Right atrium auricular region (tissue), 2 donors: ENCODE measurements at places on chromosomes 5 and 9. TPM values are rescaled to one million over a fixed set of nuclear protein-coding genes. Genes with fewer than 3 reads are reported as not detected.

GRCh38 chr5:112417931-112418658 lies 982 bp downstream of the EPB41L4A start:
- no peaks in the 10 kb centered on the region for H3K36me3 ChIP-seq
- H3K27ac ChIP-seq: peak overlapping the region; percentile 91
- H3K27me3 ChIP-seq: no peaks in the 10 kb centered on the region
- peak; percentile 73 for DNase-seq
- peaks cover 25% of the 10 kb centered on the region for H3K4me1 ChIP-seq

- peak overlapping the region; percentile 76 for H3K4me3 ChIP-seq
- H3K27me3 ChIP-seq: no peaks in the 10 kb centered on the region
- H3K27ac ChIP-seq: peak overlapping the region; percentile 87
- DNase-seq: no peak
Observed at GRCh38 chr5:181203093-181203711, 1.8 kb downstream of the TRIM7 start.

GRCh38 chr9:64773491-64773931 lies 511.5 kb downstream of the FOXD4L5 start:
- H3K4me1 ChIP-seq: no peaks in the 10 kb centered on the region
- no peak for DNase-seq
- no peaks in the 10 kb centered on the region for H3K36me3 ChIP-seq
- peak overlapping the region; percentile 39 for H3K4me3 ChIP-seq
- H3K27ac ChIP-seq: no peak overlapping the region
- no peaks in the 10 kb centered on the region for H3K27me3 ChIP-seq

DNA sequence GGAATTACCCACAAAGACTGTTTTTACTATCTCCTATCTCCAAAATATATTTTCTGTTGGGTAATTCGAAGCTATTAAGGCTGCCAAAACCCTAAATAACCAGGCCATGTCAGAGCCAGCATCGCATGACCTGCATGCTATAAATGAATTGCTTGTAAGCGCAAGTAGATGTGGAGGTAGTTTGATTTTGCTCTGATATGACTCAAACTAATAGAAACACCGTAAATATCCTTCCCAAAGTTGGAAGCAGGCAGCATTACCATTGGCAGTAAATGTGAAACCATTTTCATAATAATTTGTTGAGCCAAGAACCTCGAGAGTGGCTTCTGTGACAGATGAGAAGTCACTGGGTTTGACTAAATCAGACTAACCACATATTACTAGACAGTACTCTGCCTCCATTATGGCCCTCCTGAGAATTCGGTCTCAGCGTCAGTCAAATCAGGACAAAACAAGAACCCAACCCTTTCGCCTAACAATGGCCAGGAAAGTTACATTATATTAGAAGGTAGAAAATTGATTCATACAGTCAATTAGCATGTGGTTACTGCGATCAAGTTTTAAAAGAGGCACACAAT lies 289.8 kb downstream of the SPOCK1 start:
- DNase-seq: no peak
- peaks cover 26% of the 10 kb centered on the region for H3K4me1 ChIP-seq
- no peak overlapping the region for H3K4me3 ChIP-seq
- H3K27ac ChIP-seq: peak overlapping the region; percentile 3

- no peak for DNase-seq
- H3K4me1 ChIP-seq: no peaks in the 10 kb centered on the region
- no peak overlapping the region for H3K27ac ChIP-seq
- H3K27me3 ChIP-seq: no peaks in the 10 kb centered on the region
- no peak overlapping the region for H3K4me3 ChIP-seq
Observed at GRCh38 chr5:4142842-4143241, 547.2 kb downstream of the IRX1 start.

Gene SH3GLB2
- total RNA-seq: 41.3 TPM
